Dermis blood vessel endothelial cell (primary cell): ENCODE measurements at places on chromosomes 12 and 14.
A peak's percentile ranks its signal among the peaks of the same experiment; 100 is the strongest.

GRCh38 chr12:47804171-47804570 lies 15.5 kb downstream of the HDAC7 start:
- DNase-seq = no peak

DNA sequence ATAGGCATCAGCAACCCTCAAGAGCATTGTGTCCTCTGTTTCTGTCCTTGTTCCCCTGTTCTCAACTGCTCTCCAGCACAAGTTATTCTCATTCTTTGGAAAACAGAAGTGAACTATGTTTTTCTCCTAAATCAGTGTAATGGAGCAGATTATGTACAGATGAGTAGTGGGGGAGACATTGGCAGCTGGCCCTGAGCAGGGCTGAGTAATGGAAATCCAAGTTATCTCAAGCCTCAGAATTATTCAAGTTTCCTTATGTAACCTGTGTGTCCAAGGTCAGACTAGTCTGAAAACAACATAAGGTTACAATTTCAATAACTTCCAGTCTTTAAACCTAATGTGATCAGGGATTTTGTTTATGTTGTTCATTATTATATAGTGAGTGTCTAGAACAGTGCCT lies 116.1 kb upstream of the FUT8 start:
- DNase-seq = no peak

DNA sequence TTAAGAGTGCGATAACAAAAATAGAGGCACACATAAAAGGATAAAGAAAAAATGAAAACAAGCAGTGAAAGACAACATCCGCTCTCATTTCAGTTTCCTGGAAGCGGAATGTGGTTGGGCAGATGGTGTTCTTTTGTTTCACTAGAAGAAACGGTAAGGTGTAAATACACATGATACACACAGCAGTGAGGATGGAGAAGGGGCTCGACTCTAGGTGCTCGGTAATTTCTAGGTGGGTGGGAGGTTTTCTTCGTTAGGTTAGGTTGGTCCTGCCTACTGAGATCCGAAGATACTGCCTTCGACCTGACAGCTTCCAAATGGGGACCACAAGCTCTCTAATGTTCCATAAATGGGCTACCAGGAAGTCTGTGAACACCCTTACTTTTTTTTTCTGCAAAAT lies 1082.5 kb downstream of the BCL11B start:
- no peak for DNase-seq

DNA sequence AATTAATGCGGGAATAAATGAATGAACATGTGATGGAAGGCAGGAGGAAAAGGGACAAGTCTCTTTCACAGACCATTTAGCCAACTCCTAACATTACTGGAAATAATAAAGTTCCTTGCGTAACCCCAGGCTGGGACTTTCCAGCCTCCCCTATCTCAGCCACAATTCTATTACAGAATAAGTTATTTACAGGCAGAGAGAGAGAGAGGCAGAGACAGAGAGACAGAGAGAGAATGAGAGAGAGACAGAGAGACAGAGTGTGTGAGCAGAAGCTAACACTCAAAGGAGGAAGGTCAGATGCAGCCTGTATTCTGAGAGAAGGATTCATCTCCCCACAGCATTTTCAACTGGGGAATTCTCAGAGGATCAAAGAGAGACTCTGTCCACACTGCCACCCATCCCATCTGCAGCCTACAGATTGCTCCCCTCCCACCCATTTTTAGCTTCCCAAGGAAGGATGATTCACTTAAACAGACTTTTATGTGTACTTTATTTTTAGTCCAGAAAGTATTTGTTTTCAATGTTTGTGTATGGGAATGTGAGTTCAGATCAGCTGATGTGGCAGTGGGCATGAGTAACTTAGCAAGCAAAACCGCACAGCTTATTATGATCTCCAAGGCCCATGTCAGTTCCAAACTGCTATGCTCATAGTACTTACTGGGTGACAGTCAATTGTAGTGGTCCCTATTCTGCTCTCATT lies 165.7 kb downstream of the CAND1 start:
- DNase-seq = no peak

DNA sequence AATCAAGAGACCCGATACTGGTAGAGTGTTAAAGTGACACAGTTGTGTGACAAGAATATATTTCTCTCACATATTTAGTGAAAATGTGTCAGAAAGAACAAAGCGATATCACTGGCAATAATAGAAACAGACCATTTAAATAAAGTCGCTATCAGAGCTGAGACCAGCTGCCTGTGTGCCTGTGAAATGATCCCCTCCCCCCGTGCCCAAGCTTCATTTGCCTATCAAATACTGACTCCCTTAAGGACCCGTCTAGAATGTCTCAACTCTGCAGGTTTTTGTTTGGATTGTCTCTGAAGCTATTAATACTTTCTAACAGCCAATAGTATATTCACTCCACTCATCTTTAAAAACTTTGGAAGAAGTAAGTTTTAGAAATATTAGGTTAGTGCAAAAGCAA lies 98.9 kb downstream of the EGLN3 start:
- DNase-seq = no peak

- DNase-seq = no peak
Measured at GRCh38 chr14:69092840-69093422, 60.0 kb downstream of the DCAF5 start.

GRCh38 chr14:34038358-34039057 lies 87.6 kb upstream of the EGLN3 start:
- DNase-seq = no peak

GRCh38 chr12:63888908-63889635 lies 44.6 kb downstream of the SRGAP1 start:
- DNase-seq = no peak

GRCh38 chr14:60061371-60061770 lies 30.4 kb upstream of the PCNX4 start:
- DNase-seq = no peak

DNA sequence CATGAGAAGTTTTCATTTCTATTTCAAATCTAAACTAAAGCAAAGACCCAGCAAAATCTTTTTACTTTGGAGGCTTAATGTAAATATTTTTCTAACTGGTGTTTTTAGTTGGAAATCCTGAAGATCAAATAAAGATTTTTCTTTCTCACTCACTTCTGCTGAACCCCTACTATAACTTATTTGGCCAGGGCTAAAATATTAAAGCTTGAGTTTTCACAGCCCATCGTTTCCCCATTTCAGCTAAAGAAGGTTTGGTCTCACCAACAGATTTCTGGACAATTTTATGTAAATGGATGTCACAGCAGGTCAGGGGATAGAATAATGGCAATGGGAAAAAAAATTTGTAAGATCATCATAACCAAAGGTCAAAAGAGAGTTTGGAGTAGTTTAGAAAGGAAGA lies 92.7 kb upstream of the DCN start:
- no peak for DNase-seq

GRCh38 chr14:99260116-99260515 lies 11.9 kb downstream of the BCL11B start:
- DNase-seq = no peak

DNA sequence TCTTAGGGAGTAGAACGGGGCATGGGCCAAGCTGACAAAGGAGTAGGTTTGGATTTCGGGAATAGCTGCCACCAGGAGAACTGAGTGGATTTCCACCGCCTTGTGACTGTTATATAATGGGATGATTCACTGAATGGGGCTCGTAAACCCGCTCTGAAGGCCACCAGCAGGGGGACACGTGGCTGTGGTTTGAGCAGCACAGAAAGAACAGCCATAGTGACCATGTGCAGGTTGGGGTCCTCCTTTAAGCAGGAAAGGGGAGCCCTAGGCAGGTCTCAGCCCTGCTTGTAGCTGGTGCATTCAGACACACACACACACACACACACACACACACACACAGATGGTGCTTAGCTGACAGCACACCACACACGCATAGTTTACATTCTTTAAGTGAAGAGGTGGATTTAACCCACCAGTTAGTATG lies 8.6 kb upstream of the ASB2 start:
- DNase-seq = peak; percentile 49

DNA sequence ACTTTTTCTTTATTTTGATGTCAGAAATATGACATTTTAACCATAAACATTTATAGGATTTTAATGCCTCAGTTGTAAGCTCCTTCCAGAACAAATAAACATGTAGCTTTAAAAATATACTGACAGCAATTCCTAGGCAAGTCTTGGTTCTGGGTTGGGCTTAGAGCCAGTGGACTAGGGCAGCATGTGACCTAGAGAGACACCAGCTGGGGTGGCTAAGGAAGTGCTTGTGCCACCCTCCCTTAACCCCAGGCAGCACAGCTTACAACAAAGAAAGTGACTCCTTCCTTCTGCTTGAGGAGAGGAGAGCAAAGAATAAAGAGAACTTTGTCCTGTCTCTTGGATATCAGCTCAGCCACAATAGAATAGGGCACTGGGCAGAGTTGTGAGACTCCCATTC lies 61.6 kb upstream of the KTN1 start:
- peak; percentile 42 for DNase-seq
